ENCODE measurements at places on chromosomes 4 and X.
A peak's percentile ranks its signal among the peaks of the same experiment; 100 is the strongest.

GRCh38 chrX:13126775-13127174, 82.4 kb upstream of the FAM9C start:
- no peak for DNase-seq

- DNase-seq: no peak
Measured at GRCh38 chr4:75698162-75698962, 25.2 kb upstream of the G3BP2 start.

- no peak for DNase-seq
Measured at GRCh38 chr4:142776026-142776425, 70.1 kb downstream of the INPP4B start.

- no peak for DNase-seq
Measured at GRCh38 chr4:16641971-16642370, 256.5 kb downstream of the LDB2 start.

- DNase-seq: no peak
Measured at GRCh38 chr4:120821977-120822376, 100.5 kb downstream of the PRDM5 start.

- DNase-seq: no peak
Measured at GRCh38 chr4:152187693-152188092, 348.2 kb downstream of the FBXW7 start.

GRCh38 chrX:6041630-6042029, 187.0 kb downstream of the NLGN4X start:
- DNase-seq: no peak

GRCh38 chr4:128686810-128687209, 122.7 kb upstream of the JADE1 start:
- no peak for DNase-seq

GRCh38 chr4:76309939-76310550, 3.5 kb downstream of the STBD1 start:
- no peak for DNase-seq

DNA sequence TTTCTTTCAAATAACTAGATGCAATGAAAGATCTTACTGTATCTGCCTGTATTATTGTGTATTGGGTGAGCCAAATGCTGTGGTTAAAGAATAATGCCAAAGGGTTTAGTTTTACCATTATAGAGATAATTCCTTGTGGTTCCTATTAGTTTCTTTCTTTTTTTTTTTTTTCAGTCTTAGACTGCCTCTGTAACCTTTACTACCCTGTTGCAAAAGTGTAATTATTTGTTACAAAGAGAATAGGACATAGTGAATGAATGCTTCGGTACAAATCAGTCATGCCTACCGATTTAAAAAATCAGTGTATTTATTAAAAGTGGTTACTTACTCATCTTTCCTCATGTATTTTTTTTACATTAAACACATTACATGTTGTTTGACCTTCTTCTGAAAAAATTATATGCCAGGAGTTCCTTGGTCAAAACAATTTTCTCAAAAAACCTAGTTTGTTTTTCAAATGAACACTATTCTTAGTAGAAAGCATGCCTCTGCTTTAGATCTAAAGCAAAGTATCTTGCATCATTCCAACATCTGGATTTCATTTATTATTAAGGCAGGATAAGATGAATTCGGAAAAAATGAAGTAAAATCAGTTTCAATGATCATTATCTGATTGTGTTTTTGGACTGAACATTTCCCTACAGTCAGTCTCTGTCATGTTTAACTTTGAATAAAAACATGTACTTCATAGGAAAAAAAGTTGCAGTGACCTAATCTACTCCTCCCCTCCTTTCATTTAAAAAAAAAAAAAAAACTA, 21.2 kb upstream of the SYNPO2 start:
- no peak for DNase-seq

DNA sequence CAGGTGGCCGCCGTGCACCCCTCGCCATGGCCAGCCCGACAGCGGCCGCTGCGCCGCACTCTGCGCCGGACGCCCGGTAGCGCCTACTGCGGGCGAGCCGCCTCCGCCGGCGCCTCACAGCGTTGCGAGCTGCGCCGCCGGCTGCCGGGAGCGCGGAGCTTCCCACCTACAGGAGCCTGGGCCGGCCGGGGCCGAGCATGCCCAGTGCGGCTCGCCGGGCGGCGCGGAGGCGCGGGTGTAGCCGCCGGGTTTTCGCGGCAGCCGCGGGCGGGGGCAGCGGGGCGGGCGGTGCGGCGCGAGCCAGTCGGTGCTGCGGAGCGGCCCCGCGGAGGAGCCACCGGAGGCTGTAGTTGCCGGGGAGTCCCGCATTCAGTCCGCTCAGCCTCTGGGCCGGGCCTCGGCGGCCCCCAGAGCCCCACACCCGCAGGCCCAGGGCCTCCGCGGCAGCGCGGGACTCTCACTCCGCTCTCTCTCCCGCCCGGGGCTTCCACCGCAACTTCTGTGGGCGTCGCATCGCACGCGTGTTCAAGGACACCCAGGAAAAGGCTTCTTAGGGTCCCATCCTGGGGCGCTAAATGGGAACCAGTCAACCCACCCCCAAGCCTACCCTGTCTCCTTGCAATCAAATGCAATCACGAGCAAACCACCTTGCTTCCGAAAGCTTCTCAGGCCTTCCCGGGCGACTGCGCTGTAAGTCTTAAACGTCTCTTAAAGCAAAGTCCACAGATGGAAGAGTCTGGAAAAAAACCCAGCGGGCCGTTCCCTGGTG, at the start of gene MFAP3L:
Gene MFAP3L, minus strand, starts transcription at position 143 of the 769 bp plus-strand sequence. CDS start 20,518 bp downstream, outside the sequence.
- peak; percentile 80 for DNase-seq

DNA sequence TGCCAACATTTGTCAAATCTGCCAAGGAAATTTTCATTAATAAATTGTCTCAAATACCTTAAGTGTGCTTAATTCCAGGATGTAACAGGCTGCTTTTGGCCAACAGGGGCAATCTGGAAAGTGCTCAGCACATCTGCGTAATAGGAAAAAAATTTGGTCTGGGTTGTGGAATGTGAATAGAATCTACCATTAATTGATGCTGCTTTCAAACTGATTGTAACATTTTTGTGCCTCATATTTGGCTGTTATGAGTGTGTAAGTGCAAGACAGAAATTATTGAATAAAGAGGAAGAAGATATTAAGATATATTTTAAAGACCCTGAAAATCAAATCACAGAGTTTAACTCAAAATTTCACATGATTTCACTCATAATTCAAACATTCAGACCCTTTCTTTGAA, 41.1 kb downstream of the REELD1 start:
- DNase-seq: no peak

DNA sequence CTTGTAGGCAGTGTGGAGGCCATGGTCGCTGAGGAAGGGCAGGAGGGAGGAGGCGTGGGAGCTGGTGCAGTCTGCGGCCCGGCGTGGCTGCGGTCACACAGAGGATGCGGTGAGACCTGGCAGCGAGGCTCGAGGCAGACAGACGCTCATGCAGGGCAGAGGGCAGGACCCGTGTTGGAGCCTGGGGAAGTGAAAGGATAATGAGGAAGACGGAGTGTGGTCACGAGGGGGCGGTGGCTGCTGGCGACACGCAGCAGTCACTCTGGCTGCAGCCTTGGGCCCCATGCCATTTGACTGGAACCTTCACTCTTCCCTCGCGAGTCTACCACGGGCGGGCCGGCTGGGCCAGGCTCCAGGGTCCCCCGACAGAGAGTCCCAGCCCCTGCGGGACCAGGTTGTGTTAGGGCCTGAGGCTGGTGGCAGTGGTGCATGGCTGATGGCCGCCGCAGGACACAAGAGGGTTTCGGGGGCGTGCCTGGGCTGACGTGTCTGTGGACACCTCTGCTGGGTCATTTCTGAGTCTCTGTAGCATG, 68.8 kb upstream of the HGFAC start:
- DNase-seq: no peak

DNA sequence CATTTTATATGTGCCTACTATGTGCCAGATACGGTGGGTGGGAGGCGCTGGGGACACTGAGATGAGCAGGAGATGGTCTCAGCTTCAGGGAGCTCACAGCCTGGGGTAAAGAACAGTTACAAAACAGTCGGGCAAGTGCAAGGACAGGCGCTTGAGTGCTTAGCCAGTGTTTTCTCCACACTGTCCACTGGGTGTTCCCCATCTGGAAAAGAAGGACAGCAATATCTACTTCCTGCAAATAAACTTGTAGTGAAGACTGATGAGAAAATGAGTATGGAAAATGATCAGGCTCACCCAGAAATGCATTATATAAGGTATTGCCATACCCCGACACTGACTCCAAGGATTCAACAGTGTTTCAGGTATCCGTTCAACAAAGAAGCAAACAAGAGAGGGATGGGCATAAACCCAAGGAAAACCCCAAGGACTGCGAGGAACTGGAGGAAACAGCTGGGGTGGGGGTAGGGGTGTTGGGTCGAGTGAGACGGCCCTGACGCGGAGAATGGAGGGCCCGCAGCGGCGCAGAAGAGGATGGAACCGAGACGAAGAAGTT, 835 bp downstream of the TMEM185A start:
- no peak for DNase-seq

- no peak for DNase-seq
Measured at GRCh38 chr4:138935-139334, 14.6 kb downstream of the ZNF718 start.

GRCh38 chrX:51614353-51615012, 4.2 kb downstream of the CENPVL3 start:
- no peak for DNase-seq

GRCh38 chr4:2413821-2414610, 4.4 kb downstream of the ZFYVE28 start:
- DNase-seq: no peak

- DNase-seq: no peak
Measured at GRCh38 chr4:107890779-107891178, 40.6 kb upstream of the CYP2U1 start.

DNA sequence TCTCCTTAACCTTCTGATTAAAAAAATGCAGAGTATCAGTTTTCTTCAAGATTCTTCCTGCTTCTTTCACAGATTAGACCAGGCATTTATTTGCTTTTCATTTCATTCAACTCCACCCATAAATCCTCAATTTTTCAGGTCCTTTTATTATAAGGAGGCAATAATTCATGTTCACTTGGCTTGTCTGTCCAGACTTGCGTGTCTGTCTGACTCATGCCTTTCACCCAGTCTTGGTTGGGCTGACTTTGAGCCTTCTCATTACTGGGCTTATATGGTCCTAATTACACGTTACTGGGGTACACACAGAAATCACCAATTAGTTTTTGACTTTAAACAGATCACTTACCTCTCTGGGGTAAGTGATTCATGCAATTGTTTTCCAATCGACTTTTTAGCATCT, 48.8 kb upstream of the GALNT7 start:
- no peak for DNase-seq

DNA sequence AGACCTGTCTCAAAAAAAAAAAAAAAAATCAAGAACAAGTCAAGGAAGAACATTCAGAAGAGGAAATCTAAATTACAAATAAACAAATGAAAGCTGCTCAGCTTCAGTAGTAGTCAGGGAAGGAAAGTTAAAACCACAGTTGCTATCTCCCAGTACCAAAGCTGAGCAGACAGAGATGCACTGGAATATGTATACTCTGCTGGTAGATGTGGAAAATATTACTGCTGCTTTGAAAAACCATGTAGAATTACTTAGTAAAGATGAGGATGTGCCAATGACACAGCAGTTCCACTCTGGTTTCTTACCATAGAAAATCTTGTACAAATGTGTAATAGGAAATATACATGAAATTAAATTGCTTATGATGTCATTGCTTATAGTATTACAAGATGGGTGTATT, 25.1 kb upstream of the PRKX start:
- DNase-seq: no peak

GRCh38 chrX:39957816-39958566, 139.8 kb downstream of the BCOR start:
- no peak for DNase-seq

DNA sequence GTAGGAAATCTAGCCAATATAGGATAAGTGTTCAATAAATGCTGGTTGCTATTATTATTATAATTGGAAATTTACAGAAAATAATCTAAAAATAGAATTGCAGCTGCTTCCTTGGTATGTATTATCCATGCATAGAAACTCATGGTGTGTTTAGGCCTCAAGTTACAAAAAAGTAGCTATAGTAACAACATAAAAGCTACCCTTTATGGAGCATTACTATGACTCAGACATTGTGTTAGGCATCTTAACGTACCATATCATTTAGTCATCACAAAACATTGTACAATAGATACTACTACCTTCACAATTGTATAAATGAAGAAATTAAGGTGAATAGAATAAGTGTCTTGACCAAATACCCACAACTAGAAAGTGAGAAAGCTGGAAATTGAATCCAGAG, 126.9 kb upstream of the NRK start:
- DNase-seq: no peak

- DNase-seq: no peak
Measured at GRCh38 chr4:25884031-25884782, 21.4 kb upstream of the SEL1L3 start.

DNA sequence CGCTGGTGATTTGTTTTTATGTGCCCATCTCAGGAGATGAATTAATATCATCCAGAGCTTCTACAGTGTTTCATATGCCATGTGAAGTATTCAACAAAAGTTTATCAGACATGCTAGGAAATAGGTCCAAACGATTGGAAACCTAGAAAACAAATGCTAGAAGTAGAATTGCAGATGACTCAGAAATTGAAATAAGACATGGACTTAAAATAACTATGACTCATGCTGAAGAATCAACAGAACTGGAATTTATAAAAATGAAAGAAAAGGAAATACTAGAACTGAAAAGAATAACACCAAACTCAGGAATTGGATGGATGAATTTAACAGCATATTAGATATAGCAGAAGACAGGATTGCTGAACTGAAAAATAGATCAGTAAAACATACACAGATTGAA, 172.7 kb upstream of the GIMD1 start:
- no peak for DNase-seq

GRCh38 chr4:86218746-86219473, 140.9 kb downstream of the MAPK10 start:
- DNase-seq: no peak

GRCh38 chrX:2933125-2933900, 4.2 kb upstream of the ARSD start:
- no peak for DNase-seq

DNA sequence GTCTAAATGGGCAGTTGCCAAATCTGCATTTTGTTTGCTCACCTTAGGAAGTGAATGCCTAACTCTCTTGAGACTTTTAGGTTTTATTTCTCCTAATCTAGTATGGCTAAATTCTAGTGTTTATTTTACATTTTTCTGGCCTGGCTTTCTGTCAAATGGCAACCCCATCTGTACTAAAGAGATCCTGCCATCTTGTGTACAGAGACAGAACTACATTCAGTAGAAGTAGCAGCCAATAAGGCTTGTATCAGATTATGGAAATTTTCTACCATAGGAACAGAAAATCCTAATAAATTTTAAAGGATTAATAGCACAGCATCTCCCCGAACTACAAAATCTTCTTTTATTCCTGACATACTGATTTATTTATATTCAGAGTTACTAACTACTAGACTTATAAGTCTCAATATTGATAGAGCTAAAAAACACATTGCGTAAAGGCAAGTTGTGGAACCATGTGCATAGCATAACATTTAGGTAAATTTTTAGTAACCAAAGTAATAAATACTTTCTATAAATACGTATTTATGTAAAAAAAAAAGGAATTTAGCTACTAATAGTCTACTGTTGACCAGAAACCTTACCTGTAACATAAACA, 45.5 kb downstream of the TMEM144 start:
- no peak for DNase-seq

GRCh38 chr4:148420397-148420796, 21.8 kb downstream of the NR3C2 start:
- no peak for DNase-seq

GRCh38 chr4:139674875-139675550, 9.4 kb downstream of the MGST2 start:
- no peak for DNase-seq

All from stimulated activated CD8-positive, alpha-beta memory T cell treated with anti-CD3 and anti-CD28 coated beads, Interleukin-7, amount 100 ng/mL, for 4 hours (primary cell).